ENCODE measurements at places on chromosomes 13 and 19.
A peak's percentile ranks its signal among the peaks of the same experiment; 100 is the strongest.

DNA sequence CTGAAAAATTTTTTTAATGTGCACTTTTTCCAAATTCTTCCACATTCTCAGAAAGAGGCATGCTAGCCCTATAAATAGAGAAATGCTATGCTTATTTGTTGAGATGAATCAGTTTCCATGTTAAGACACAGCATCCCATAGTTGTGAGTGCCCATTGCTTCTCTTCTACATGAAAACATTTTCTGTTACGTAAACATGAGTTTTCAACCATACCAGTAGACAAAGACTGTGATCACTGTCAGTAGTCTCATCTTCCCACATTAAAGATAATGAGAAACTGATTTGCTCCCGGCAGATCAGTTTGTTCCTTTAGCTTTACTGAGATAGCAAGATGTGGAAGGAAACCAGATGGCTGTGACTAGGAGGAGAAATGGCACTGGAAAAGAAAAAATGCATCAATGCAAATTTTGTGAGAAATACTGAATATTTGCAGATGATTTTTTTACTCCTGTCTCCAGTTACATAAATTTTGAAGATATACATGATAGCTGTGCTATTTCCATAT, 45.8 kb upstream of the UFM1 start:
- no peak for DNase-seq
- no peak overlapping the region for H3K27ac ChIP-seq
- no peaks in the 10 kb centered on the region for H3K4me1 ChIP-seq
- H3K27me3 ChIP-seq = no peaks in the 10 kb centered on the region
- H3K4me3 ChIP-seq = no peak overlapping the region

- H3K4me1 ChIP-seq = peaks cover 3% of the 10 kb centered on the region
- no peak overlapping the region for H3K27ac ChIP-seq
- H3K36me3 ChIP-seq = no peaks in the 10 kb centered on the region
- no peak for DNase-seq
Observed at GRCh38 chr13:109418111-109418510, 368.3 kb downstream of the IRS2 start.

GRCh38 chr19:13751436-13751835, 12.9 kb upstream of the MRI1 start:
- no peak for DNase-seq
- H3K27ac ChIP-seq = no peak overlapping the region
- no peaks in the 10 kb centered on the region for H3K27me3 ChIP-seq
- H3K4me3 ChIP-seq = no peak overlapping the region
- no peaks in the 10 kb centered on the region for H3K36me3 ChIP-seq
- no peaks in the 10 kb centered on the region for H3K4me1 ChIP-seq

DNA sequence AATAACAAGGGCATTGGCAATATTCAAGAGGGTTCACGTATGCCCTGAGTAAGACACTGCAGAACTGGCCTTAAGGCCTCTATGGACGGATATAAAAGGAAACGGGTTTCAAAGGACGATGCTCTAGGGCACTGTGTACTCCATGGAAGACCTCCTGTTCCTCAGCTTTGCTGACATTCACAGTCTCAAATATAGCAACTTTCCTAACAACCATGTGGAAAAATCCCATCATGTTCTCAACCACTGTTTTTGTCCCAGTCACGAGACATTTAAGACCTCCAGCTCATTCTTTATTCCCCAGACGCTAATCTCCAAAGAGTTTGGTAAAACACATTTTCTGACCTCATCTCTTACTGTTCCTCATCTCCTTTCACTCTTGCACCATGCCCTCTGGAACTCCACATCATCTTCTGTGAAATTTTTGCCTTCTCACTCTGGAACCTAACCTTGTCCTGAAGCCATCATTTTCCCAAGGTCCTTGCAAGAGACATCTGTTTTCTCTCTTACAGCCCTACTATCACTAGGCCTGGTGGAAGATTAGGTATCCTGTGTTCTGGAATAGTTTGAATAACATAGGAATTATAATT, 37.6 kb downstream of the SPRY2 start:
- H3K4me1 ChIP-seq = no peaks in the 10 kb centered on the region
- no peak overlapping the region for H3K4me3 ChIP-seq
- no peaks in the 10 kb centered on the region for H3K36me3 ChIP-seq
- no peaks in the 10 kb centered on the region for H3K27me3 ChIP-seq

DNA sequence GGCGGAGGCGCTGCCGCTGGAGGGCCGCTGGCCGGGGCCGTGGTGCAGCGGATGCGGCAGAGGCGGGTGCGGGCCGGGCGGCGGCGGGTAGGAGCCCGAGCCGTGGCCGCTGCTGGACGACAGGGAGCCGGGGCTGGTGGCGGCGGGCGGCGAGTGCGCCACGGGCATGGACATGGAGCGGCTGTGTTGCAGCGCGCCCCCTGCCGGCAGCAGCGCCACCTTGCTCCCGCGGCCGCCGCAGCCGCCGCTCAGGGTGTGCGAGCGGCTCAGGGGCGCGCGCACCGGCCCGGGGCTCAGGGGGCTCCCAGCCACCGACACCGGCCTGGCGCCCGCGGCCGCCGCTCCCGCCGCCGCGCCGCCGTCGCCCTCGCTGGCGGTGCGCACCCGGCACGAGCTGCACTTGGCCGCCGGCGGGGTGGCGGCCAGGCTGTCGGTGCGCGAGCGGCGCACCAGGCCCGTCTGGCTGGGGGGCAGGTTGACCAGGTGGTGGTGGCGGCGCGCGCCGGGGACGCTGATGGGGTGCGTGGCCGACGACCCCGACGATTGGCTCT, 1.7 kb downstream of the IRS2 start:
- peaks cover 15% of the 10 kb centered on the region for H3K4me1 ChIP-seq
- no peak overlapping the region for H3K4me3 ChIP-seq
- DNase-seq = no peak
- H3K27me3 ChIP-seq = no peaks in the 10 kb centered on the region

- no peaks in the 10 kb centered on the region for H3K4me1 ChIP-seq
- H3K27me3 ChIP-seq = no peaks in the 10 kb centered on the region
- DNase-seq = no peak
- no peaks in the 10 kb centered on the region for H3K36me3 ChIP-seq
- H3K4me3 ChIP-seq = no peak overlapping the region
Observed at GRCh38 chr13:40271271-40271885, 395.1 kb downstream of the FOXO1 start.

DNA sequence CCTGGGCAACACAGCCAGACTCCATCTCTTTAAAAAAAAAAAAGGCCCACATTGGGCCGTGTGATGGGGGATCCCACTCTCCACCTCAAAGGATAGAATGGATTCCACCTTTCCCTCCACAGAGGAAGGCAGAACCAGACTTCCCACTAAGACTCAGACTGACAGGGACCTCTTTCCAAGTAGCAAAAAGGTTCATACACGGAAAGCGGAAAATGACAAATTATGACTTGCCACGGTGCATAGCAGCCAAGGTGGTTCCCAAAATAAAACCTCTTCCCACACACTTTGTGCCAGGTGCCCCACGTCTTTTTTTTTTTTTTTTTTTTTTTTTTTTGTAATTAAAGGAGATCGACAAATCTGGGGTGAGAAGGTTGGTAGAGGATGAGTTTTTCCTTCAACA, 14.4 kb upstream of the TTYH1 start:
- peaks cover 73% of the 10 kb centered on the region for H3K27me3 ChIP-seq
- H3K4me1 ChIP-seq = no peaks in the 10 kb centered on the region
- DNase-seq = no peak
- no peaks in the 10 kb centered on the region for H3K36me3 ChIP-seq
- H3K4me3 ChIP-seq = no peak overlapping the region
- no peak overlapping the region for H3K27ac ChIP-seq

- no peaks in the 10 kb centered on the region for H3K27me3 ChIP-seq
- DNase-seq = no peak
- no peaks in the 10 kb centered on the region for H3K4me1 ChIP-seq
- H3K4me3 ChIP-seq = no peak overlapping the region
Observed at GRCh38 chr13:98940325-98941001, 37.4 kb downstream of the DOCK9 start.

DNA sequence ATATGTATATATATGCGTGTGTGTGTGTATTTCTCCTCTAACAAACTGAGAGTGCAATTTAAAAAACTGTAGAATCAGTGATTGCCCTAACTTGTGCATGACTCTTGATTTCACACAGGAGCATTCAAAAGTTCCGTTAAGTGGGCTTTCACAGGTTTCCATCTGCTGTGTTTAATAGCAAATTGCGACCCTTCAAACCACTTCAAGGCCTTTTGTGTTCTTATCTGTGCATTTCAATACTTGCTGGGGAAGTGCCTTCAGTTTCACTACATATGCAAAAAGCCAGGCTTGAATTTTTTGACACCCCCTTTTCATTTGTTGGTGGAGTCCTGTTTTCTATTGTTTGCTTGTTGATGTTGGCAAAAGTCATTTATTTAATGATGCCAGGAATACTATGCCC, 158.0 kb downstream of the TM9SF2 start:
- H3K4me1 ChIP-seq = no peaks in the 10 kb centered on the region
- H3K27ac ChIP-seq = no peak overlapping the region
- peak; percentile 20 for DNase-seq
- no peak overlapping the region for H3K4me3 ChIP-seq
- H3K36me3 ChIP-seq = no peaks in the 10 kb centered on the region

DNA sequence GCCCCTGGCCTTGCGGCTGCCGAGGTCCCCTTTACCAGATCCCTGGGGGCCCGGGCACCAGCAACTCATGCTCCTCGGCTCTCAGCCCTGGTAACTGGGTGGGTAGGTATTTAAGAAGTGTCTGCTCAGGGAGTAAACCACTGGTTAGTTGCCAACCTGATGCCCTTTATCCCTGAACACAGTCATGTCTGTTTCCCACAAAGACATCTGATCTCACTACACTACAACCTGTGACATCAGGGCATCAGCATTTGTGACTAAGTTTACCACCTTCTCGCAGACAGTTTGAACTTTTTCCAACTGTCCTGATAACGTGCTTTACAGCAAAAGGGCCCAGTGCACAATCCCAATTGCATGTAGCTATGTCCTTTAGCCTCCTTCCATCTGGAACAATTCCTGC, 22.0 kb downstream of the GGACT start:
- no peak overlapping the region for H3K27ac ChIP-seq
- no peaks in the 10 kb centered on the region for H3K36me3 ChIP-seq
- no peaks in the 10 kb centered on the region for H3K4me1 ChIP-seq
- H3K27me3 ChIP-seq = no peaks in the 10 kb centered on the region
- no peak for DNase-seq
- no peak overlapping the region for H3K4me3 ChIP-seq

DNA sequence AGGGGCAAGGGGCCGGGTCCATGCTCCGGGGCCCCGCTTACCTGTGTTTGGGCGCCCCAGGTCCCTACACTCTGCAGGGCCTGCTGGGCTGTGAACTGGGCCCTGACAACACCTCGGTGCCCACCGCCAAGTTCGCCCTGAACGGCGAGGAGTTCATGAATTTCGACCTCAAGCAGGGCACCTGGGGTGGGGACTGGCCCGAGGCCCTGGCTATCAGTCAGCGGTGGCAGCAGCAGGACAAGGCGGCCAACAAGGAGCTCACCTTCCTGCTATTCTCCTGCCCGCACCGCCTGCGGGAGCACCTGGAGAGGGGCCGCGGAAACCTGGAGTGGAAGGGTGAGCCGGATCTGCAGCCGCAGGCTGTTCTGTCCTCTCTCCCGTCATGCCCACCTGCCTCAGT, 1.7 kb downstream of the FCGRT start:
- no peak overlapping the region for H3K4me3 ChIP-seq
- no peaks in the 10 kb centered on the region for H3K4me1 ChIP-seq
- no peaks in the 10 kb centered on the region for H3K36me3 ChIP-seq
- peaks cover 81% of the 10 kb centered on the region for H3K27me3 ChIP-seq
- H3K27ac ChIP-seq = no peak overlapping the region

DNA sequence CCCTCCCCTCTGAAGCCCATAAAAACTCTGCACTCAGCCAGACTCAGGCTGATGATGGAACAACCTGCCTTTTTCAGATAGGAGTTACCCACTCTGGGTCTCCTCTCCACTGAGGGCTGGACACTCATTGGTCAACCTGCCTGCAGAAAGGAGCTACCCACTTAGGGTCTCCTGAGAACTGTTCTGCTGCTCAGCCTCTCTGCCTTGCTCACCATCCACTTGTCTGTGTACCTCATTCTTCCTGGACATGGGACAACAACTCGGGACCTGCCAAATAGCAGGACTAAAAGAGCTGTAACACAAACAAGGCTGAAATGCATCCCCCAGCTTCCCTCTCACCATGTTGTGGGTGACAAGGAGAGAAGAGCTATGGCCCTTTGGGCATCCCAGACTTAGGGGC, 18.4 kb upstream of the RCBTB2 start:
- no peak overlapping the region for H3K4me3 ChIP-seq
- DNase-seq = no peak
- peaks cover 12% of the 10 kb centered on the region for H3K27me3 ChIP-seq
- no peaks in the 10 kb centered on the region for H3K4me1 ChIP-seq

DNA sequence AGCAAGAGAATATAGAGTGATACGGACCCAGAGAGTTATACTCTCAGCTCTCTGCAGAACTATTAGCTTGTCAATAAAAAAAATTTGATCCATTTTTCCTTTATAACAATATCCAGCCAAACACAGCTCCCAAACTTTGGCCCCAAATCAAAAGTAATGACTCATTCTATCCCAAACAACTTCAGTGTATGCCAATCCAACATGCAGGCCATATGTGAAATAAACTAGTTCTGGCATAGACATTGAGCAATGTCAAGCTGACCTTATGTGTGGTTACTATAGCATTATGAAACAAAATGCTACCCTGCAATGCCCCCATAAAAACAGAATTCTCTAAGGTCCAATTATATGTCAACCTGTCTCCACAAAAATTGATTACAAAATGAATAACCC, 209.5 kb downstream of the DNAJC15 start:
- no peaks in the 10 kb centered on the region for H3K27me3 ChIP-seq
- H3K4me1 ChIP-seq = no peaks in the 10 kb centered on the region
- no peak for DNase-seq
- no peak overlapping the region for H3K4me3 ChIP-seq

GRCh38 chr19:55440411-55441105, 2.5 kb downstream of the SHISA7 start:
- no peak overlapping the region for H3K4me3 ChIP-seq
- DNase-seq = no peak
- no peaks in the 10 kb centered on the region for H3K4me1 ChIP-seq
- H3K27me3 ChIP-seq = peaks cover 57% of the 10 kb centered on the region
- H3K27ac ChIP-seq = no peak overlapping the region
- H3K36me3 ChIP-seq = no peaks in the 10 kb centered on the region
